ENCODE measurements at places on chromosomes 2 and 18. TPM values are rescaled to one million over a fixed set of nuclear protein-coding genes. Genes with fewer than 3 reads are reported as not detected.

DNA sequence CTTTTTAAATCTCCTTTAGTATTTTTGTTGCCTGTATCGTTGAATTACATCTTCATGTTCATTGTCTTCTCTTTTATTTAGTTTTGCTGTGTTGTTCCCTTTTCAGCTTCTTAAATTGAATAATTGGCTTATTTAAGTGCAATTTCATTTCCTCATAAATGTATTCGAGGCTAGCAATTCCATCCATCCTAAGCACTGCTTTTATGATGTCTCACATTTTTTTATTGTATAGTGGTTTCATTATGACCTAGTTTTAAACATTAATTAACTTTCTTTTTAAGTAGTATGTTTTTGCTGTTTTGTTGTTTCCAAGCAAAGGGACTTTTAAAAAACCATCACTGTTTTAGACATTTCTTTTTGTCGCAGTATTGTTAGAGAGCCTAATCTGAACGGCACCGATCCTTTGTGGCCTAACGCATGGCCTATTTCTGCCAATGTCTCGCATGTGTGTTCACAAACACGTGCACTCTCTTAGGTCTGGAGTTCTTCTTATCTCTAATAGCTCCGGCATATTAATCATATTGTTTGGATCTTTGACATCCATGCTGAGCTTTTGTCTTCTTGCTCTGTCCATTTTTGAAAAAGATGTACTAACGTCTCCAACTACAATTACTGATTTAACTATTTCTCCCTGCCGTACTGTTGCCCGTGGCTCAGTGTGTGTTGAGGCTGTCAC lies 59.6 kb upstream of the ZNF516 start:
- peaks cover 25% of the 10 kb centered on the region for H3K4me1 ChIP-seq
- H3K36me3 ChIP-seq = no peaks in the 10 kb centered on the region
- DNase-seq = no peak
- no peaks in the 10 kb centered on the region for H3K27me3 ChIP-seq

- no peak overlapping the region for H3K4me3 ChIP-seq
- H3K4me1 ChIP-seq = no peaks in the 10 kb centered on the region
- H3K27ac ChIP-seq = no peak overlapping the region
- H3K27me3 ChIP-seq = no peaks in the 10 kb centered on the region
These were observed 130.5 kb downstream of the EIPR1 start for GRCh38 chr2:3246928-3247714.

DNA sequence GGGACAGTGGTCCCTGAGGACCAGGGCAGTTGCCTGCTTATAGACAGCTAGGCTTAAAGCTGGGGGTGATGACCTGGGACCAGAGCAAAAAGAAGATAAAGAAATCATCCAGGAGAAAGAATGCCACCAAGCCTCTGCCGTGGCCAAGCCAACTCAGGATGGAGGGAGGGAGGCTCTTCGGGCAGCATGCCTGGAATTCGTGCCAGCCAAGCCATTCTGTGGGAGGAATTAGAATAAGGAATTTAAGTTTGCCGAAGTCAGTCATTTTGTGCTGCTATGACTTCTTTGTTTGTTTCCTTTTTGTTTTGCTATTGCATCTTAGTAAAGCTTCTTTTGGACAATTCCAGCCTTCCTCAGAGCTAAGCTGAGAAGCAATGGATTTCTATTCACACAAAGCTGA lies 124.1 kb downstream of the EN1 start:
- 0 out of 2 replicates have a peak, but pooled peaks cover 7% of the 10 kb centered on the region for H3K27me3 ChIP-seq
- H3K36me3 ChIP-seq = no peaks in the 10 kb centered on the region
- DNase-seq = no peak
- no peaks in the 10 kb centered on the region for H3K4me1 ChIP-seq

DNA sequence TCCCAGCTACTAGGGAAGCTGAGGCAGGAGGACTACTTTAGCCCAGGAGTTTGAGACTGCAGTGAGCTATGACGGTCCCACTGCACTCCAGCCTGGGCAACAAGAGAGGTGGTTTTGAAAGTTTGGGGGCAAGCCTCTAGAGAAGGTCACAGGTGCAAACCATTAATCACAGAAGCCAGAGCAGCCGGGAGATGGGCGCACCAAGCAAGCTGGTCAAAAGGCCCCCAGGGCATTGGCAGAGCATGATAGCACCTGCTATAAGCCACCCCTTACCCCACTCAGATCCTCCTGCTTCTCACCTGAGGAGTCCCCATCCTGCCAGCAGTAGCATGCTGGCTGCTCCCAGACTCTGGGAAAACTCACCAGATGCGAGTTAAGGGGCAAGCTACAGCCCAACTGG lies 116.1 kb upstream of the RAB12 start:
- no peak overlapping the region for H3K4me3 ChIP-seq
- H3K27ac ChIP-seq = no peak overlapping the region
- H3K4me1 ChIP-seq = no peaks in the 10 kb centered on the region
- H3K36me3 ChIP-seq = no peaks in the 10 kb centered on the region

DNA sequence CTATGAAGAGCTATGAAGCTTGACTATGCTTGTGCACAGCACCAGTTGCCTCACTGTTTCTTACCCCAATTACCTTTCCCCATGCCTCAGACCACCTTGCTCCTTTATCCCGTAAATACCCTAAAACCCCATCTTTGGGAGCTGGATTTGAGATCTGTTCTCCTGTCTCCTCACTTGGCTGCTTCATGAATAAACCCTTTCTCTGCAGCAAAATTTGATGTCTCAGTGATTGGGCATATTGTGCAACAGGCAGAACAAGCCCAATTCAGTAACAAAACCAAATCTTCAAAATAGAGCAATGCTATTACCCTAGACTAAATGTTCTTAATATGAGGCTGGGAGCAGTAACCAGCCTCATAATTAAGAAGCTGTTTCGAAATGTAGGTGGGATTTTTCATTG lies 3.5 kb upstream of the SSB start:
- no peak overlapping the region for H3K4me3 ChIP-seq
- H3K27me3 ChIP-seq = no peaks in the 10 kb centered on the region
- H3K36me3 ChIP-seq = no peaks in the 10 kb centered on the region

GRCh38 chr2:226669905-226670304 lies 129.7 kb downstream of the IRS1 start:
- peaks cover 5% of the 10 kb centered on the region for H3K36me3 ChIP-seq
- no peak for DNase-seq
- no peaks in the 10 kb centered on the region for H3K27me3 ChIP-seq
- H3K27ac ChIP-seq = peak overlapping the region; percentile 98

DNA sequence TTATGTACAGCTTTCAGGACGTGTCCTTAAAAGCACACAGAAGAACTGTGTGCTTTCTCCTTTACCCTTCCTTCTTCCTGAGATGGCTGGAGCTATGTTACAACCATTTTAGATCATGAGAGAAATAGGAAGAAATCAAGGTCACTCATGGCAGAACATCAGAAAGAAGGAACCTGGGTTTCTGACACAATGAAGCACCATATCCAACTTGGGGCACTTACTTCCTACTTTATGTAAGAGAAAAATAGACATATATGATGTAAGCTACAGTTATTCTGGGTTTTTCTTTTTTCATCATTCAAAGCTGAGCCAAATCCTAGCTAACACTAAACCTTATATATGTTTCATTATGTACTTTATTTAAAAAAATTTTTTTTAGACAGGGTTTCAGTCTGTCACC lies 79.5 kb downstream of the FAM161A start:
- no peak for DNase-seq
- no peaks in the 10 kb centered on the region for H3K36me3 ChIP-seq
- peaks cover 23% of the 10 kb centered on the region for H3K4me1 ChIP-seq
- no peak overlapping the region for H3K27ac ChIP-seq
- H3K4me3 ChIP-seq = no peak overlapping the region

DNA sequence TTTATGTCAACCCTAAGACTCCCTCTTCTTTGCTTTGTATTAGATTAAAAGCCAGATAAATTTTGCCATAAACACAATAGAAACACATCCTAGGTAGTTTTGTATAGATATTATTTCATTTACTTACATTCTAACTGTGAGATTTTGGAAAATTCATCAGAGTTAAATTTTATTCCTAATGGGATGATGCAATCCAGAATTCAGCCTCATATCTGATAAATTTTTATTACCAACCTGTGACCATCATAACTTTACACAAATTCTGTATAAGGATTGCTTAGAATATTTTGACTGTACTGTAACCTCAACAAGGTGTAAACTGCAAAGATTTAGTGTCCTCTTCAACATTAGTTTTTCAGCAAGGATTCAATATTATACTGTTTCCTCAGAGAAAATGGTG lies 4.4 kb downstream of the SLC5A7 start:
- DNase-seq = no peak
- no peaks in the 10 kb centered on the region for H3K4me1 ChIP-seq
- no peaks in the 10 kb centered on the region for H3K36me3 ChIP-seq

DNA sequence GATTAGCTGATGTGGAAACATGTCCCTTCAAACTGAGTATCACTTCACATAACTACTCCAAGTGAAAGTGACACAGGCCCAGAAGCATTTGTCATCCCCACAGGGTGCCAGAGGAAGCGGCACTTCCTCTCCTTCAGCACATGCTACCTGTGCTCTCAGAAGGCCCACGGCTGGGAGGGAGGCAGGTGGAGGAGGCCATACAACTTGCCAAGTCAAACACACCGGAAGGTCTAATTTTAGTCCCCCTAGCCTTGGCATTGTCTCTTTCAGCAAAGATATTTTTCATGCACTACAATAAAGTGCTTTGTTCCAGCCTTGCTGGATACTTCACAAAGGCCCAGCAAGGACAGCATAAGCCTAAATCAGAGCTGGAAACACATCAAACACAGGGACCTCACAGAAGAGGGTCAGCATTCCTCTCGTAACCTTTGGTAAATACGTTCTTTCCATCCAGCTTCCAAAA lies 38.0 kb downstream of the VSNL1 start:
- no peaks in the 10 kb centered on the region for H3K36me3 ChIP-seq
- no peaks in the 10 kb centered on the region for H3K27me3 ChIP-seq
- peak; percentile 35 for DNase-seq
- peak overlapping the region; percentile 53 for H3K27ac ChIP-seq
- H3K4me3 ChIP-seq = peak overlapping the region; percentile 7

DNA sequence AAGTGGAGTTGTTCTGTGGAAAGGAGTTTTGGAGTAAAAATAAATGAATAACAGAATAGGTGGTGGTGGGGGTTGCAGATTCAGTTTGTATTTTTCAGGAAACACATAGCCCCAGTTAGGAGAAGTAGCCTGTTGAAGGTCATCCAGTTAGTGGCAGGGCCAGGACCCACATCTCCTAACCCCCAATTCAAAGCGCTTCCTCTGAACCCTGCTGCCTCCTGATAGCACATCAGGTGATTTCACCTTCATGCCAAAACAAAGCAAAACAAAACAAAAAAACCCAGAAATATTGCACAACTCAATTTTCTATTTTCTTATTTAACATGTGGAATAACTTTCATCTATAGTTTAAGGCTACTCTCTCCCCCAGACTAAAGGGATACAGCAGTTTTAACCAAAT lies 112.3 kb upstream of the UGP2 start:
- H3K4me1 ChIP-seq = no peaks in the 10 kb centered on the region
- H3K4me3 ChIP-seq = no peak overlapping the region
- no peak overlapping the region for H3K27ac ChIP-seq
- no peaks in the 10 kb centered on the region for H3K36me3 ChIP-seq
- no peak for DNase-seq

GRCh38 chr2:181077128-181077709 lies 96.8 kb downstream of the UBE2E3 start:
- H3K36me3 ChIP-seq = no peaks in the 10 kb centered on the region
- no peak overlapping the region for H3K4me3 ChIP-seq
- H3K27ac ChIP-seq = no peak overlapping the region
- H3K4me1 ChIP-seq = no peaks in the 10 kb centered on the region
- no peaks in the 10 kb centered on the region for H3K27me3 ChIP-seq
- DNase-seq = peak; percentile 22

- H3K27me3 ChIP-seq = no peaks in the 10 kb centered on the region
- no peak overlapping the region for H3K27ac ChIP-seq
- DNase-seq = no peak
These were observed 47.8 kb upstream of the RNF103 start for GRCh38 chr2:86671337-86671981.

DNA sequence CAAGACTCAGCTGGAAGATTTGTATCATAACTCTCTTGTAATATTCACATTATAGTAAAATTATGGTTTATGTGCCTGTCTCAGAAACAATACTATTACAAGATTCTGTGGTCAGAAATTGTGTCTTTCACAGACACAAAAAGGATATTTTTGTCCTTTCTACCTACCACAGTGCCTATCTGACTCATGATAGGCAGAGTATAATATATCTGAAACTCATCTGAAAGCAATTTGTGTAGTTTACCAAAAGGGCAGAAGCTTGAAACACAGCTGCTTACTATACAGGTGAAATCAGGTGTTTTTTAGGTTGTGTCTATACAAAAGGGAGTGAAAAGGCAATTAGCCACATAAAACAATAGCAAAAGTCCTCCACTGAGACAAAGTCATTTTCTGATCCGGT lies 10.9 kb downstream of the TMEM200C start:
- no peaks in the 10 kb centered on the region for H3K36me3 ChIP-seq
- H3K4me1 ChIP-seq = no peaks in the 10 kb centered on the region
- H3K27me3 ChIP-seq = no peaks in the 10 kb centered on the region
- no peak for DNase-seq

- H3K27ac ChIP-seq = no peak overlapping the region
- no peak for DNase-seq
- H3K4me1 ChIP-seq = no peaks in the 10 kb centered on the region
- no peaks in the 10 kb centered on the region for H3K36me3 ChIP-seq
These were observed 153.3 kb upstream of the KYNU start for GRCh38 chr2:142724186-142724585.

DNA sequence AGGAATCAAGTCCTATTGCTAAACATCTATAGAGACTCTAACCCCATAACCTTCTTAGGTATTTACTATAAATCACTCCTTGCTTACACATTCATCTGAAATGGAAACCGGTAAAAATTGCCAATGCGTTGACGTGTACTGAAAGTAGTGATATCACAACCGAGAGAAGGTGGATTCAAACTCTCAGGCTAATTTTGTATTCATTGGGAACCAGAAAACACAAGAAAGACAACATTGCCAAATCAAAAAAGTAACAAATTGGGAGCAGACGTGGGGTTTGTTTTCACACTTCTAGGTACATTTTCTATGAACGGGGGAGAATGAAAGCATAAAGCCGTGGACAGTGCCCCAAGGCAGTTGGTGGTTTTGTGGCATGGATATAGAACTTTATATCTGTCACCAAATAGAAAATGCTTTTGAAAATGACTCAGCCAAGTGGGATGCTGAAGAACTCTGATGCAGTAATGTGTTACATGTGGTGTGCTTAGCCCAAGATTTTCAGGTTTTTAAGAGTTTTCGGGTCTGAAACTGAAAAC lies 155.1 kb upstream of the RASGRP3 start:
- no peaks in the 10 kb centered on the region for H3K36me3 ChIP-seq
- no peaks in the 10 kb centered on the region for H3K27me3 ChIP-seq
- no peaks in the 10 kb centered on the region for H3K4me1 ChIP-seq
- no peak overlapping the region for H3K27ac ChIP-seq

Gene DTNA
- total RNA-seq = 9.6 TPM

Gene ALPG
- total RNA-seq = 0.10 TPM

Gene FBLN7
- 0.34 TPM for total RNA-seq

Gene LINC00305
- total RNA-seq = not detected

Gene VWC2L
- not detected for total RNA-seq

Gene FOXD4L1
- 0.64 TPM for total RNA-seq

Gene EPAS1
- 55.9 TPM for total RNA-seq

Gene PSMA8
- not detected for total RNA-seq

Gene UGT1A6
- total RNA-seq = not detected

Gene SPDYA
- total RNA-seq = 1.2 TPM
